ENCODE measurements at places on chromosomes 5 and 9.

DNA sequence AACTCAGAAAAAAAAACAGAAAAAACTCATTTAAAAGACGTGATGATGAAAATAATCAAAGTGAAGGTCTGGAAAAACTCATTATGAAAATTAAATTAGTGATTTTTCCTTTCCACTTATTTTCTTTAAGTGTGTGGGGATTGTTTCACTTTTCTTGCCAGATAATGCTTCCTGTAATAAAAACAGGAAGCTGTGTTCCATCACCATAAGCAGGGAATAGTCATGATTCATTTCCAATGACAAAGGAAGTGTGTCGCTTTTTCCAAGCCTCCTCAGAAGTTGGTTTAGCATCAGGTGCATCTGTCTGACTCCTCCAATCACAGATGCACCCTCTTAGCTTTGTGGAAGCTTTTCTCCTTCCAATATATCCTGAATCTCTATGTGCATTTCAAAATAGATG, 2068.7 kb downstream of the MAT2B start:
- no peak for DNase-seq

DNA sequence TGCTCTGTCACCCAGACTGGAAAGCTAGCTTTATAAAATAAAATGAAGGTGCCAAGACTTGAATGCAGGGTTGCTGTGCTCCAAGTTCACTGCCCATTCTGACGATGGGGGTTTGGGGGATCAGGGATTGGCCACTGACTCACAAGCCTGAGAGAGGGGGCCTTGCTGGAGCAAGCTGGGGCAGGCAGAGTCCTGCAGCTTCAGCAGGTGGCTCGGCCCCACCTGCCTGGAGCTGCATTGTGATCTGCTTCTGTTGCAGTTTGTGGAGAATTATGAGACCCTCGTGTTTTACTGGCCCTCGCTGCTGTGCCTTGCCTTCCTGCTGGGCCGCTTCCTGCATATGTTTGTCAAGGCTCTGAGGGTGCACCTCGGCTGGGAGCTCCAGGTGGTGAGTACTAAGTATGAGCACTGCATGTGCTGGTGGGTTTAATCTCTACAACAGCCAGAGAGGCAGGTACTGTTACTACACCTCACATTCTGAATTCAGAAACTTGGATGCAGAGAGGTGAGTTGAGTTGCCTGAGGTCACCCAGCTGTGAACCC, 31.1 kb upstream of the CCDC180 start:
- no peak for DNase-seq

DNA sequence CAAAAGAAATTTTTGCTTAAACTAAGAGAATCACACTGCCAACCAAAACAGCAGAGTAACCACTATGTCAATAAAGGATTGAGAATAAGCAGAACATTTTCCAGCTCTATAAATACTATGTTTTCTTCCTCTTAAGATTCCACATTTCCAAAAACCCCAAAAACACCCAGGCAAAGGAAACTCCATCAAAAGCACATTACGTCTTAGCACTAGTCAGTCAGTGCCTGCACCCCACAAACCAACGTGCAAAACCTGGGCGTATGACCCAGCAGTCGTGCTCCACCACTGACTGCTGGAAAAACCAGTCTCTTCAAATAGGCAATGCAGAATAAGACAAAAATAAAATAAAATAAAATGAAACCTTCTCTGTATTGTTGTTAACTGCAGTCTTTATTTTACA, 85.3 kb downstream of the GNAQ start:
- no peak for DNase-seq

- DNase-seq, result no peak
Measured at GRCh38 chr5:35826554-35826953, 30.1 kb upstream of the IL7R start.

DNA sequence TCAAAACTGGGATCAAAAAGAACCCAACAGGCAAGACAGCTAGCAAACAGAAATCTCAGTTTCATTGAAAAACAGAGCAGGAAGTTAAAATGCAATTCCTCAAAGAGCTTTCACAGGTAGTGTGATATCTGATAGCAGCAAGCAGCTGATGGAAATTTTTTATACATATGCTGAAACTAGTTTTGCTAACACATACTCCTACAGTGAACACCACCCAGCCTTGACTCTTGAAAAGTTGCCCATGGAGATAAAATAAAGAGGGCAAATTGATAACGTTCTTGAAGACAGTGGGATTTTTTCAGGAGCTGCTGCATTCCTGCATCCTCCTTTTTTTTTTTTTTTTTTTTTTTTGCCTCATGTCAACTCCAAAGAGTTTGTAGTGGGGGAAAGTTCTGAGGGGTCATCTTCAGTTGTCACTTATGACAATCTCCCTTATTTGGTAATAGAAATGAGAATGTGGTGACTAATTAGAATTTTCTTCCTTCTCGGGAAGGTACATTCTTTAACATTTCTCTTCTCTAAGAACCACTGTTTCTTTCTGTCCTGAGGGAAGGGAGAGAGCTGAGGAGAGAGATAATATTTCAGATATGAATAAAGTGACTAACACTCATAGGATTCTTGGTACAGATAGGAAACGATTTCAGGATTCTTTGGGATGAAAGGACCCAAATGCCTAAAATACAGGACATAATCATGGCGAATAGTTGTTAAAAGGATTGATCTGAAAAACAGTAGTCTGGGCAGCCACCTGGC, 24.6 kb downstream of the SH3RF2 start:
- no peak for DNase-seq

DNA sequence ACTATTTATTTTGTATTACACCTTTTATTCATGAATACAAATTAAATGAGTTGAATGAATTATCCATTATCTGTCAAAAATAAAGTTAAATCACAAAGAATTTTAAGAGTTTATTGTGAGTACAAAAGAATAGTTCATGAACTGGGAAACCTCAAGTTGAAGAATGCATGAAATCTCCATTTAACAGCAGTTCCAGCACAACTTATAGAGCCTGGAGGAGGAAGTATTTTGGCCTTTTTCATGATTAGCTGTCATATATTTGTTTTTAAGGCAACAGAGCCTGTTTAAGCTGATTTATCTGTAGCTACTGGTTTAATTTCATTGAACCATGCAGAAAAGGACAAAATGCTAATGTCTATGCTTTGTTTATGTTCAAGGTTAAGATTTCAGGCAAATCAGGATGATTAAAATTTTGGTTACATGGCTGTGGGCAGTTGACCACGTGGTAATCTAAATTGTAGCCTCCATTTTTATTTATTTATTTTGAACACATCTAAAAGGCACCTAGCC, 12.2 kb downstream of the SPINK1 start:
- no peak for DNase-seq

DNA sequence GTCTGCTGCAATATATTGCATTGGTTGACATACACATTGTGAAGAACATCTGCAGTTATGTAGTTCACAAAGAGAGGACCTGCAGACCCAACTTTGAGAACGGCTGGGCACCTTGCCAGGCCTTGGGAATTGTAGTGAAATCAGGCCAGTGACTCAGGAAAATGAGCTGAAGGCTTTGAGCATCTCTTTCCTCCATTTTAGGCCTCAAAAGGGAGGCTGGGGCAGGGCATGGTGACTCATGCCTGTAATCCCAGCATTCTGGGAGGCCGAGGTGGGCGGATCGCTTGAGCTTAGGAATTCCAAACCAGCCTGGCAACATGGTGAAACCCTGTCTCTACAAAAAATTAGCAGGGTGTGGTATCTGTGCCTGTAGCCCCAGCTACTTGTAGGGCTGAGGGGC, 1.4 kb upstream of the IPPK start:
- no peak for DNase-seq

DNA sequence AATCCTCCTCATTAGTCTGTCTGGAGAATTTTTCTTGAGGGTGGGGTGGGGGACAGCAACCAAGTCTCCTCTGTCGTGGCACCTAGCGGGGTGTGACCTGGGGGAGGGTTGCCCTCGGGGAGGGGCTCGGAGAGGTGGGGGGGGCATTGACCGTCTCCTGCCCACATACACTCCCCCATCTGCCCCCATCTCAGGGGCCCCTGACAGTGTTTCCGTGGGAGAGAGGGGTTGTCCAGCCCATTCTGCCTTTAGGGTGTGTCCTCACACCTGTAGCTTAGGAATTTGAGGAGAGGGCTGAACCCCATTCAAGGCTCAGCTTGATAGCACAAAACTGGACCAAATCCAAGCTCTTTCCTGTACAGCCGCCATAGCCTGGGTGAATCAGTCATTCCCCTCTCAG, 5.9 kb upstream of the CXXC5 start:
- DNase-seq, result no peak

GRCh38 chr5:151083081-151083676, 2.3 kb upstream of the TNIP1 start:
- DNase-seq, result peak; percentile 67

DNA sequence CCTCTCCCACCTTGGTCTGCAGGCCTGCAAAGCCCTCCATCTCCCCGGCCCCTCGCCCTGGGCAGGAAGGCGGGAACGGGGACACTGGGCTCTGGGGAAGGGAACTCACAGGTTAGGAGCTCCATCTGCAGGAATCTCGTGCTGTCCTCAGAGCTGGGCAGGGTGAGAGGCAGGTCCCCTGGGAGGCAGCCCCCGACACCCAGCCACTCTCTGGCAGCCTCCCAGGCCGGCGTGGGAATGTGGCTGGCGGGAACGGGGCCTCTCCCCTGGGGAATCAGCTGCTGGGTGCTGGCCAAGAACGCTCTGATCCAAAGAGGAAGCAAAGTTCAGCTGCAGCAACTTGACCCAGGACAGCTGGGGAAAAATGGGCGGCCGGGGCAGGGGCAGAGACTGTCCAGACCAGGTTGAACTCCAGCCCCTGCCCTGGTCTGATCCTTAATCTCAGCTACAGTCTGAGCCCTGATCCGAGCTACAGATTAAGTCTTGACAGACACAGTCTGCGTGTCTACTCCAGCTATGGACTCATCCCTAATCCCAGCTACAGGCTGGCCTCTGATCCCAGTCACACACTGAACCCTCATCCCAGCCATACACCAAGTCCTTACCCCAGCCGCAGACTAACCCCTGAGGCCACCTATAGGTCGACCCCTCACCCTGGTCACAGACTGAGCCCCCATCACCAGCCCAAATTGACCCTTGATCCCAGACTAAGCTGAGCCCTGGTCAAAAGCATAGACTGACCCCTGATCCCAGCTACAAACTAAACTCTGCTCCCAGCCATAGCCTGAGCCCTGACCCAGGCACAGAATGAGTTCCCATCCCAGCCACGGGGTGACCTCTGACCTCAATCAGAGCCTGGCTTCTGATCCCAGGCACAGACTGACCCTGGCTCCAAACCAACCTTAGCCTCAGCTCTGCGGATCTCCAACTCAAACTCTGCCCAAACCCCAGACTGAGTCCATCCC, 37.3 kb upstream of the EGFL7 start:
- DNase-seq, result no peak

- DNase-seq, result no peak
Measured at GRCh38 chr9:35912791-35913400, 3.6 kb downstream of the SPAAR start.
